ENCODE measurements at places on chromosomes 2 and 18.

GRCh38 chr2:27174638-27175037, 25.8 kb downstream of the TCF23 start:
- DNase-seq = no peak

DNA sequence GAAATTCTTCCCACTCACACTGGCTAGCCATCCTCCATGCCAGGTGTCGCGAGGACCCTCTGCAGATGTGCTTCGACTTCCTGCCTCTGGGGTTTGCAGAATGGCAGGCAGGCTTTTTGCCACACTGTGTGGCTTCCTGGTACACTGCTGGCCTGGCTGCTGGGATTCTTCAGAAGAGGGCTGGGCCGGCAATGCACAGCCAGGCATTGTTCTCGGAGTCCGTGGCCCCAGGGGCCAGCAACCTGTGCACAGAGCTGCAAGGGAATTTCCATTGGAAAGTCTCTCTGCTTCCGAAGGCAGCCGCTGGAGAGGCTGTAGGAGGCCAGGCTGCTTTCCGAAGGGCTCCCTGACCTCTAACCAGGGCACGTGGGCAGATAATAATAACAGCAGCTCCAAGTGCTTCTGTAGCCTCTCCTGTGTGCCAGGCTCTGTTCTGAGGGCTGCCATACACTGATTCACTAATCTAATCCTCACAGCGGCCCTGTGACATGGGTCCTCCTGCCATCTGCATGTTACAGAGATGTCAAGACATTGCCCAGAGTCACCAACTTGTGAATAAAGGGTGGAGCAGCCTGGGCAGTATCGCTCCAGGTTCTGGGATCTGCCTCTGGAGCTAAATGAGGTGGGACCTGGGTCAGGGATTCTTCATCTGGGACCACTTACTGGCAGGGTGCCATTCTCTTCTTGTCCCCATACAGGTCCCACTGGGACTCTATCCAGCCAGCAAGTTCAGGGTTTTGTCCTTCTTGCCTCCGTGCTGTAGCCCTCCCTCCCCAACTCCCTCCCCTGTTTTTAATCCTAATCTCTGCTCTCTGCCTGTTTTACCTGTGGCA, 5.0 kb downstream of the LDLRAD4 start:
- no peak for DNase-seq

GRCh38 chr2:203327582-203327900, 653 bp upstream of the ABI2 start:
- DNase-seq = no peak

DNA sequence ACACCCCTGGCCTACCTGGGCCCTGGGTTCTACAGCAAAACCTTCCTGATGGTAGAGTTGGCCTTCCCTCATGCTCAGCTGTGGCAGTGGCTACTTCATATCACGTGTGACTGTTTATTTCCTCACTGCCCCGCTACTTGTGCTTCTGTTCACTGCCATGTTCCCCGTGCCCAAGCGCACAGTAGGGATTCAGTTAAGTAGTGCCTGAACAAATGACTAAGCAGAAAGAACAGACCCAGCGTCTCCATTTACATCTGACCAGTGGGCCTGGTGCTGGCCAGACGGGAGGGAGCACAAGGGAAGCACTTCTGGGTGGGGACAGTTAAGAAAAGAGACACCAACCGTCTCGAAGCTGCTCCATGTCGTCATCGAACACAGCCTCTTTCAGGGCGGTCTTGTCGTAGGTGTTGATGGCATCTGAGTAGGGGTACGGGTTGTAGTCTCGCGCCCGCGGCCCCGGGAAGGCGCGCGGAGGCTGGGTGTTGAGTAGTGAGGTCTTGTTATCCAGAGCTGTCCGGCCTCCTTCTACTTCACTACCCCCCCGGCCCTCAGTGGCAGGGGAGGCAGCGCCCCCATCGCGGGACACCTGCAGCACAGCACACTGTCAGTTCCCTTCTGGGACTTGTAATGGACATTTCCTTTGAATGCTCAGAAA, 82.4 kb upstream of the TFCP2L1 start:
- DNase-seq = no peak

DNA sequence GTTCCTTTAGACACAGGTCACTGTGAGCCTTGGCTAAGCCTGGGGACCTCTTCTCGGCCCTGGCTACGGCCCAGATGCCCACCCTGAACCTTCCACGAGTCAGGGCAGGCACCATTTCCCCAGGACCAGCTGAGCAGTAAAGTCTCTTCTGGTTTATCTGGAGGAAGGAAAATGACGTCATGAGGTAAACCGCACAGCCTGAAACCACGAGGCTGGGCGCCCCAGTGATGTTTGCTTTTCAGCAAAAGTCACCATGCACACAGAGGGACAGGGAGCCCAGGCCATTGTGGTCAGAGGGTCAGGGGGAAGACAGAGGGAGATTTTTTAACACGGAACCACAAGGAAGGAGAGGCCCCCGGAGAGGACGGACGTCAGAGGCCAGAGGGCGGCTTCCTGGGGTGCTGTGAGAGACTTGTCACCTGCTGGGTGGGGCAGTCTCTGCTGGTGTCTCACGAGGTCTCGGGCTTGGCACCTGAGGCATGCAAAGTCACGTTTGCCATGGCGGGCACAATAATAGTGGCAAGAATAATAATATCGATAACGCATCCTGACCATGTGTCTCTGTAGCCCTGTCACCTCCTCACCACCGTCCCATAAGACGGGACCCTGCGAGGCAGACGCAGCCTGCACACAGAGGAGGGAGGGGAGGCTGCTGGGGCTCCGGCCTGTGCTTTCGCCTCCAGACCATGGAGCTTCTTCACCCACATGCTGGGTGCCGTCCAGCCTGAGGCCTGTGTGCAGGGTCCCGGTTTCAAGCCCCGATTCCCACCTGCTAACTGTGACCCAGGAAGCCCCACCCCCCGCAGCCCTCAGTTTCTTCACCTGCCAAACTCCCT, 33.2 kb upstream of the FOSL2 start:
- DNase-seq = no peak

DNA sequence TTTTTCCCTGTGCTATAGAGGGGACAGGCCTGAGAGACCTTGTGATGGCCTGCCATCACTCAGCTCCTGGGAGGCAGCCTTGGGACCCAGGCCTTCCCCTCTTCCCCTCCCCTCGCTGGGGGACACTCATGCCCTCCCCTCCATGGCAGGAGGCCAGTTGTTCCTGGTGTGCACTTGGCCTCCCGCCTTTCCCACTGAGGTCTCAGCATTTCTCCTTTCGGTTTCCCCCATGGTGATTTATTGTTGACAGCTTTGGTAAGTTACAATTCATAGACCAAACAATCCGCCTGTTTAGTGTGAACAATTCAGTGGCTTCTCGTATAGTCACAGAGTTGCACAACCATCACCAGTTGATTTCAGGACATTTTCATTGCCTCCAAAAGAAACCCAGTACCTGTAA, 10.2 kb upstream of the CNDP1 start:
- DNase-seq = peak; percentile 40

DNA sequence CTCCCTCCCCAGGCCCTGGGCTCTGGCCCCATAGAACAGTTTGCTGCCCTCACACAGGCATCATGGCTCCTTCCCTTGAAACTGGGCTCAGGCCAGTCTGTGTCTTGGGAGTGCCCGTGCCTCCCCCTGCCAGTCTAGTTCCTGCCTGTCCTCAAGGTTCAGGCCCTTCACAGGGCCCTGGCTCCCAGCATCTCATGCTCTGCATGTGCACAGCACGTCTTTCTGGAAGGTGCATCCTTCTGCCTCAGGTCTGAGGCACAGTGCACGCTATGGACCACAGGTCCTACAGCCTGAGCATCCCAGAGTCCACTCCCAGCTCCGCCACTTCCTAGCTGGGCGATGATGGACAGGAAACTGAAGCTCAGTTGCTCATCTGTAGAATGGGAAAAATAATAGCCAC, 35.6 kb upstream of the FOSL2 start:
- no peak for DNase-seq

- DNase-seq = no peak
Measured at GRCh38 chr2:216372761-216373291, 543 bp upstream of the MARCHF4 start.

DNA sequence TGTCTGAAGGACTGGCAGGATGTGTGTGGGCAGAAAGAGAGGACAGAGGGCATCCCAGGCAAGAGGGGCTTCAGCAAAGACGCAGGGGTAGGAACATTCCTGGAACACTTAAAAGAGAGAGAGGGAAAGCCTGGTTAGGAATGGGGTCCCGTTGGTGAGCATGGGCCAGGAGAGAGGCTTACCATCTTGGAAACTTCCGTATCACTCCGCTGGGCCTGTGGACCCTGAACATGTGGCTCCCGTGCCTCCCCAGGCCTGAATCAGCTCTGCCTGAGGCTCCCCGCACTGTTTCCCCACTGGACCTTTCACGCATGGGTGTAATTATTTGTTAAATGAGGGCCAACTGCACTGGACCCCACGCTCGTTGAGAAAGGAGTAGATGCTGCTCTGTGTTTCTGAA, 191.1 kb upstream of the GLI2 start:
- DNase-seq = no peak

DNA sequence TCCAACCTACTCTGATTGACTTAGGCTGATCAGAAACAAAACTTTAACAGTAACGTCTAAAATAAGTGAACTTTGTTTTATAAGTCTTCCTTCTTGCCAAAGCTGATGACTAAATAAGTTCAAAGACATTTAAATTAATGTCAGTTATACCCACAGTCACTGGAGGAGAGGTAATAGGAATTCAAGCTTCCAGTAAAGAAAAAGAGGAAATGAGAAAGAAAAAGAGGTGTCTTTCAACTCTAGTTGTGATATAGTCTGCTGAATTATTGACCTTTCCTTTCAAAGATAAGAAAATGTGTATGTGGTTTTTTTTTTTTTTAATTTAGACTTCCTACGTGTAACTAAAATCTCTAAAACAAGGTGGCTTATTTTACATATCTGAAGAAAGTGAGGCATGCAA, 191.5 kb downstream of the SLC8A1 start:
- DNase-seq = no peak

DNA sequence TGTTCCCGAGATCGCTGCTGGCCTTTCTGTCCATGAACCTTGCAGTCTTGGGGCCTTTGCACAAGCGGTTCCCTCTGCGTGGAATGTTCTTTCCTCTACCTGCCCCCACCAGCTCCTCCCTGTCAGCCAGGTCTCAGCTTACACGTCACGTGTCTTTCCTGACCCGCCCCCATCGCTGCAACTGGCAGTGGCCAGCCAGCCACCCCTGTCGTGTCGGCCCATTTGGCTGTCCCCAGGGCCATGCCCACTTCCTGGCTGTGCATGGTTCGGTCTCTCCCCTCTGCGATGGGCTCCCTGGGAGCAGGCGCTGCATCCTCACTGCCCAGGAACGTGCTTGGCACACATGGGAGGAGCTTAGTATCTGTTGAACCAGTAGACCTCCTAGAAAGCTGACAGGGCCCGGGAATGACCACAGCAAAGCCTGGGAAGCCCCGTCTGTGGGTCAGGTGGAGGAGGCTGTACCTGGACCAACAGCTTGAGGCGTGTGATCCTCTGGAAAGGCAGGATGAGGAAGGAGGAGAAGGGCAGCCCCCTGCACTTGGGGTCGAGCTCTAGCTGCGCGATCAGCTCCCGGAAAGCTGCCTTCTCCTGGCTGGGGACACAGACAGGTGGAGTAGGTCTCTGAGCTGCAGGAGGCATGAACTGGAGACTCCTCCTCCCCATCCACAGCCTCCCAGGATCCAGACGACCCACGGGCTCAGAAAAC, 21.0 kb downstream of the SNORC start:
- DNase-seq = peak; percentile 76

GRCh38 chr18:505483-506122, 5.1 kb upstream of the COLEC12 start:
- peak; percentile 64 for DNase-seq

GRCh38 chr2:186546846-186547245, 43.0 kb upstream of the ITGAV start:
- DNase-seq = no peak

- DNase-seq = no peak
Measured at GRCh38 chr2:242098445-242099128, 229.1 kb downstream of the RTP5 start.

DNA sequence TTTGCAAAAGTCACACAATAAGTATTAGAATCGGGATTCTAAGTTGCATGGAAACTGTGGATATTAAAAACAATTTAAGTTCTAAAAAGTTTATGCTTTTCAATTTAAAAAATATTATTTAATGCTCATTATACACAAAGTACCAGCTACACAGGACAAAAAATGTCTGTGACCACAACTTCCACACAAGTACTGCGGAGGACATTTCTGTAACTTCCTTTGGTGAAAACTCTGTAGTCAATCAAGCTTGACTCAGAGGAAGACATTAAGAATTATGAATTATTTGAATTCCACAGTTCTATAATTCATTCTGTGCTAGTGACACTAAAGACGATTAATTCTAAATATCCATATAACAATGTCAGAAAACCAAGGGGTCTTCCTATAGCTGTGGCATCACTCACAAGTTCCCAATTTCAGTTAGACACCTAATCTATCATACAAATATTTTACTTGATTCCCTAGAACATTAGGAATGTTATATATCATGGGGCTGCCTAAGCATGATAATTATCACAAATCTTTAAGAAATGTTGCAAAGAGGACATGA, 120.5 kb downstream of the AFF3 start:
- DNase-seq = no peak
